ENCODE measurements at places on chromosomes 6 and 20. TPM values are rescaled to one million over a fixed set of nuclear protein-coding genes. Genes with fewer than 3 reads are reported as not detected.

Gene PRRT1
- 6.1 TPM for total RNA-seq

Gene SIRPD
- not detected for total RNA-seq

Gene SNAP25
- 0.39 TPM for total RNA-seq

Gene NKX2-4
- not detected for total RNA-seq

Gene GFOD1
- 3.8 TPM for total RNA-seq

Gene TPBG
- total RNA-seq, result 28.4 TPM

Gene OTOR
- total RNA-seq, result not detected

Gene EYA4
- not detected for total RNA-seq

Gene MOXD1
- total RNA-seq, result 1.0 TPM

Gene SYNJ2
- total RNA-seq, result 23.9 TPM

Gene XKR7
- total RNA-seq, result not detected
